ENCODE measurements at places on chromosomes 3 and 15. TPM values are rescaled to one million over a fixed set of nuclear protein-coding genes. Genes with fewer than 3 reads are reported as not detected.

ADAMTSL3 gene
- not detected for total RNA-seq

DNA sequence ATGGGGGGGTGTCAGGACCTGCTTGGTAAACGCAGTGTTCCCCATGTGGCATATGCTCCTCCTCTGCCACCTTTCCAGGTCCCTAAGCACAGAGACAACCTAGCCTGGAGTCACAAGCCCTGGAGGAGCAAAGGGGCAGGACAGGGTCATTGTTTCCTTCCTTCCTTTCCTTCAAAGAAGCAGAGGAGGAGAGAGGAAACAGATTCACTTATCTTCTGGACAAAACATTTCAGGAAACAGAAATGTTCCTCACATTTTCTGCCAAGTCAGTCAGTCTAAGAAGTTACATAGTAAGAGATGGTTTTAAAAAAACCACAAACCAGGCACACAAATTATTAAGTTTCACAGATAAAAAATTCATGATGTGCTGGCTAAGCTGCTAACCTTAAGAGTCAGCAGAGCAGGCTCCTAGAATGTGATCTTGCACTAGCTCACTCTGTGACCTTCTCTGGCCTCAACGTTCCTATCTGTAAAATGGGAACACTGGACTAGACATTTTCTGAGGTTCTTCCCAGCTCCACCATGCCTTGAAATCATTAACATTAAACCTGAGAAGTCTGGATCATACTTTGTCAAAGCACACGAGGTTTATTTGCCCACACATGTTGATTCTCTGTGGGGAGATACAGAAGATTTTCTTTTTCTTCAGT, 47.9 kb downstream of the ATP13A5 start:
- DNase-seq: no peak

GRCh38 chr3:148075771-148076716, 621.7 kb upstream of the AGTR1 start:
- no peak for DNase-seq

LDHAL6B gene
- total RNA-seq: not detected

GRCh38 chr3:38907426-38907825, 91.4 kb upstream of the SCN10A start:
- no peak for DNase-seq

GRCh38 chr3:152595975-152596821, 238.7 kb upstream of the P2RY1 start:
- no peak for DNase-seq

GRCh38 chr3:87145553-87145952, 81.6 kb upstream of the CHMP2B start:
- peak; percentile 38 for DNase-seq

- no peak for DNase-seq
Measured at GRCh38 chr15:63763476-63764123, 70.1 kb downstream of the HERC1 start.

DNA sequence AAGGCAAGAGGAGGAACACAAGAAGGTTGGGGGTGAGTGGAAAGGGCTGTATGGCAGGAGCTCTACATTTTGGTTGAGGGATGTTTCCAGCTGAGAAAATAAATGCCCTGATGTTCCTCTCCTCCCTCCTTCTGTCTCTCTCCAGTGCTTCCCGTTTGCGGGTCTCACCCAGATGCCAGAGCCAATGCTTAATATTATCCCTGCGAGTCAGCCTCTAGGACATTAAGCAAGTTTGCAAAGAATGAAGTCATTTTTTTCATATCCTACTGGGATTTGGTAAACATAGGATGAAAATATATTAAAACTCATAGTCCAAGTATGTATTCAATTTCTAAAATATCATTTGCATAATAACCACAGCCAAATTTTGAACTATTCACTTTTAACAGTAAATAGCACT, 295.9 kb downstream of the CADM2 start:
- DNase-seq: no peak

DNA sequence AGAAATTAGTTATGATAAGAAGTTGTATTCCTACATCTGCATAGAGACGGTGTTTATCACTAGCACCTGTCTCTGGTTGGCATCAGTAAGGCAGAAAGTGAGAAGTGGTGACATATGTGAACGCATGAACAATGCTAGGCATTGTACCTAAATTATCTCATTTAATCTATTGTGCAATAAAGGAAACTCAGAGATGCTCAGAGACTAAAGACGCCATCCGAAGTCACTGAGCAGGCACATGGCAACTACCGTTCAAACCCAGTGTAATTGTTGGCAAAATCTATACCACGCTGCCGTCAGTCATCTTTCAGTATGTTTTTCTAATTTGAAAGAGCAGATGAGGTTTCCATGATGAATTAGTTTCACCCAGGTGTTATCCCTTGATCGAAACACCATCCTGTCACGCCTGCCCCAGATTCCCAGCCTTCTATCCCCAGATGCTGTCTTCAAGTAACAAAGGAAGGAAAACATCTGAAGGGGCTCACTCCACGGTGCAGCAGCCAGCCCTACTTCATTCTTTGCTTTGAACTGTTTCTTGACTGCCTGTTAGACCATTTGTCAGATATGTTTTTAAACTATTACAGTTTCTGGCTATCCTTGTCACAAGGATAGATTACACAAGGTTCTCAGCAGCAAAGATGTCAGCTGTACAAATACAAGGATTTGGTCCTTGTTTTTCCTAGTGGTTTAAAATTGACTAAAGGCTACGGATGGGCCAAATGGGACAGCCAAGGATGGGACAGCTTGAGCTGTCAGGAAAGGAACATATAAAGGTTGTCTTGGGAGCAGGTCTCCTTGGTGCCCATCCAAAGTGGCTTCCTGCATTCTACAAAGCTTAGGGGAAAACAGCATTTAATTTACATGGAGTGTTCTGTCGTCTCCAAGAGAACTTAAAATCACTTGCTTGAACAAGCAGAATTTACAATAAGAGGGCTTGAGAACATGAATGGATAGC, 99.1 kb downstream of the TMEM108 start:
- DNase-seq: no peak

PEX5L gene
- total RNA-seq: 0.35 TPM

CERS3 gene
- 0.41 TPM for total RNA-seq

GRCh38 chr3:82000350-82000749, 238.9 kb upstream of the GBE1 start:
- DNase-seq: no peak

DNA sequence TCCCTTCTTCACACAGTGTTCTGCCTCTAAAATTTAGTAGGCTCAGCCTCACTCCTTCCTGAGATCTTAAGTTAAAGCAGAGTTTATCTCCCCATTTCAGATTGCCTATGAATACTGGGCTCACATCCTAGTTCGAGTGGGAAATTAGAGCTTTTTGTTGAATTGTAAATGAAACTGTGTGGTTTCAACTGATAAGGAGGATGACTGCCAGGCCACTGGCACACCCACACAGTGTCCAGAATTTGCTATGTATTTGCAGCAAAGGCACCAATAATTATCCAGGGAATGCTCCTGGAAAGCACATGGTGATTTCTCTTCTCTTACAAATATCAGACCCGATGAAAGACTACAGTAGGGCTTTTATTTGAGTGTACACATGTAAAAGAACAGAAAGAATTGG, 308.1 kb upstream of the COL8A1 start:
- DNase-seq: no peak

GRCh38 chr3:58167431-58168351, 43.1 kb downstream of the DNASE1L3 start:
- peak; percentile 83 for DNase-seq

GRCh38 chr3:87082796-87083440, 92.0 kb upstream of the VGLL3 start:
- DNase-seq: no peak

NR2F2 gene
- total RNA-seq: not detected

CCDC13 gene
- 0.63 TPM for total RNA-seq

DNA sequence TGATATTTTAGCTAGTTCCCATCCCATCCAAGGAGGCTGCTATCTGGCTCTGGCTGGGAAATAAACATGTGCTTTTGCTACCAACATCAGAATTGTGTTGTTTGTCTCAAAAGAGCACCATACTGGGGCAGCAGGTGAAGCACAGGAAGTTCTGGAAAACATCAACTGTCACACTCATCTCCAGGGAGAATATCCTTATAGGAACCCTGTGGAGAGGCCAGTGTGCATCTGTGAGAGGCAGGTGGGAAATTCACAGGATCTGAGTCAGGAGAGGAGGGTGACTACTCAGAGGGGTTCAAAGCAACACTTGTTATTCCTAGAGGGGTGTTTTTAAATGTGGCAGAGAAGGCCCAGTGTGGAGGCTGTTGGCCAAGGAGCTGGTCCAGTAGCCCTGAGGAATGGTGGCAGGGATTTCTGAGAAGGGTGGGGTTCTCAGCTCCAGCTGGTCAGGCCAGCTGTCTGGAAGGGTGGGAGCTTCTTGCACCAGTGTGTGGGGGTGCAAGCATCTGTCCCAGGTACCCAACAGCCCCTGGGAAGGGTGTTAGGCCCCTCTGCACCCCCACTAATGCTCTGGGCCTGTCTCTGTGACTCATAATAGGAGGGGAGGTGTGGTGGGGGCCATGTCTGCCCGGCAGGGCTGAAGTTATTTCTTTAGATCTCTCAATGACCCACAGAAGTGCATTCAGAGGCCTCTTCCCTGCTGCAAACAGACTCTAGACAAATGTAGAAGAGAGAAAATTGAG, 28.7 kb downstream of the RPSA start:
- DNase-seq: no peak

KNG1 gene
- total RNA-seq: not detected

AADACL2 gene
- total RNA-seq: not detected

GRCh38 chr3:11010426-11011165, 18.0 kb downstream of the SLC6A1 start:
- no peak for DNase-seq

- no peak for DNase-seq
Measured at GRCh38 chr3:149145356-149145755, 15.9 kb downstream of the HPS3 start.

HERC2 gene
- 26.8 TPM for total RNA-seq

GMPPB gene
- 32.1 TPM for total RNA-seq

DNA sequence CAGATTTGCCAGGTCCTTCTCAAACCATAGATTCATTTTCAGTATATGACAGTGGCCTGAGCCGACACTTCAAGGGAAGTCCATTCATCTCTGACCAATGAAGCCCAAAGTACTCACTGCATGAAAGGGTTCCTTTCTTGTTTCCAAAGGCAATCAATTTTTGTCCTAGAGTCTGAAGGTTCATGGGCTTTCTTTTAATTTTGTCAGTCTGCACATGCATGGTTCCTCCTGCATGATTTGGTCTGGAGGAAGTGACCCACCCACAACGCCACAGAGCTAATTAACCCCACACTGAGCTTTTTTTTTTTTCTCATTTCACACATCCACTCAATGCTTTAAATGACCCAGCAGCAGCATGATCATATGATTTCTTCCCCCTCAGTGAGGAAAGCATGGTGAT, 216.4 kb downstream of the TIGIT start:
- no peak for DNase-seq

DNA sequence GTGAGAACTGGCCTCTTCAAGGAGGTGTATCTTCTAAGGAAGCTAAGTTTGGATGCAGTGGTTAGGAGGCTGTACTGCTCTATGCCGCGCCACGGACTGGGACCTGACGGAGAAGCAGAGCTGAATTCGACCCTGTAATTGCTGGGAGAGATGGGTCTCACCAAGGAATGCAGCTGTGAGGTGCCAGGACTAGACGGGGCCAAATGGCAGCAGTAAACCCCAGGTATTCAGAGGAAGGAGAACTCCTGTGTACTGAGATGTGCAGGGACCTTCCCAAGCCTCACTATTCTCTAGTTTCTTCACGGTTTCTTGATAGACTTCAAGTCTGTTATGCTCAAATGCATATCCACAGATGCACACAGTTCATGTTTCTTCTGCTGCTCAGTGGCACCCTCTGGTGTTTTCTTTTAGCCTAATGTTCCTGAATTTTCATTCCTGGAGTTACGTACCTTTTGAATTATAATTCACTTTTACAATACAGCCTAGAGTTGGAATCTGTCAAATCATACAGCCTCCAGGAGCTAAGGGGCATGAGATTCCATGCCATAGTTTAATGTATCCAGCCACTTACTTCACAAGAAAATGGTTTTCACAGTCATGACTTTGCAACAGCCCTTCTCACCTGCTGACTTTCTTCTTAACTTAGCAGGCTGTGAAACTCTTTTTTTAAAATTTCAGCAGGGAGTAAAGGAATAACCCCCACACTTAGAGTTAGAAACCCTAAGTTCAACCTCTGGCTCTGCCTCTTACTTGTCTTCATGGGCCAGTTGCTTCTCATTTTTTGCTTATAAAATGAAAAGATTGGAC, 61.8 kb downstream of the GLDN start:
- no peak for DNase-seq

Data from activated CD4-positive, alpha-beta T cell treated with anti-CD3 and anti-CD28 coated beads for 36 hours (primary cell).